Fibroblast of lung (primary cell): ENCODE measurements at places on chromosomes 4 and X.

DNA sequence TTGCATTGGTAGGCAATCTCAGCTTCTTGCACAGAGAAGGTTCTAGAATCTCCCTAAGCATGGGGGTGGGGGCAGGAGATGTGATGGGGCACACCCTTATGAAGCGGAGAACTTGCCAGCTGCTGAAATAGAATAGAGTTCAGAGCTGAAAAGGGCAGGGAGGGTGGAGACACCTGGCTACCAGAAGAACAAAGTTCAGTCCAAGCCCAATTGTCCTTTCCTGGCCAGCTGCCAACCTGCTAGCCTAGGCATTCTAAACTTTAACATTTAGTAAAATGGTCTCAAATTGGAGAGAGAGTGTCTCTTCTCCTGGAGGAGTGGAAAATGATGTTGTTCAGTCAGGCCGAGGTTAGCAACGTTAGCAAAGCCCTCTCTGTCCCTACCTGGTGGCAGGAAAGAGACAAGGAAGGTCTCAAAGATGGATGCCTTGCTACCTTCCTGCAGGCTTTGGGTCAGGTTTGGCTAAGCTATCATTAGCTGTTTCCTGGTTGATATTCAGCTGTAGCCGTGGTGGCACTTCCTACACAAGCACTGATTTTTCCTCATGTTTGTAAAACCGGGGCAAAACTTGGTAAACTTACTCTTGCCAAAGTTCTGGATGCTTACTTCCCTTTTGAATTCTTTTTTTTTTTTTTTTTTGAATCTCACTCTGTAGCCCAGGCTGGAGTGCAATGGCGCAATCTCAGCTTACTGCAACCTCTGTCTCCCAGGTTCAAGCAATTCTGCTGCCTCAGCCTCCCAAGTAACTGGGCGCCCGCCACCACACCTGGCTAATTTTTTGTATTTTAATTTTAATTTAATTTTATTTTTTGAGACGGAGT is 34.7 kb upstream of the NYX start:
- DNase-seq, result no peak

GRCh38 chr4:41262198-41262597 is 5.5 kb downstream of the UCHL1 start:
- DNase-seq, result no peak

GRCh38 chrX:9023293-9023692 is 10.6 kb downstream of the FAM9B start:
- DNase-seq, result no peak

- DNase-seq, result no peak
Measured at GRCh38 chrX:13933352-13933751, 96.3 kb downstream of the GEMIN8 start.

- DNase-seq, result no peak
Measured at GRCh38 chrX:5425119-5425518, 803.5 kb downstream of the NLGN4X start.

GRCh38 chrX:11632732-11633131 is 33.0 kb downstream of the ARHGAP6 start:
- no peak for DNase-seq

GRCh38 chrX:143632625-143633410 is 3.1 kb downstream of the SLITRK4 start:
- no peak for DNase-seq

DNA sequence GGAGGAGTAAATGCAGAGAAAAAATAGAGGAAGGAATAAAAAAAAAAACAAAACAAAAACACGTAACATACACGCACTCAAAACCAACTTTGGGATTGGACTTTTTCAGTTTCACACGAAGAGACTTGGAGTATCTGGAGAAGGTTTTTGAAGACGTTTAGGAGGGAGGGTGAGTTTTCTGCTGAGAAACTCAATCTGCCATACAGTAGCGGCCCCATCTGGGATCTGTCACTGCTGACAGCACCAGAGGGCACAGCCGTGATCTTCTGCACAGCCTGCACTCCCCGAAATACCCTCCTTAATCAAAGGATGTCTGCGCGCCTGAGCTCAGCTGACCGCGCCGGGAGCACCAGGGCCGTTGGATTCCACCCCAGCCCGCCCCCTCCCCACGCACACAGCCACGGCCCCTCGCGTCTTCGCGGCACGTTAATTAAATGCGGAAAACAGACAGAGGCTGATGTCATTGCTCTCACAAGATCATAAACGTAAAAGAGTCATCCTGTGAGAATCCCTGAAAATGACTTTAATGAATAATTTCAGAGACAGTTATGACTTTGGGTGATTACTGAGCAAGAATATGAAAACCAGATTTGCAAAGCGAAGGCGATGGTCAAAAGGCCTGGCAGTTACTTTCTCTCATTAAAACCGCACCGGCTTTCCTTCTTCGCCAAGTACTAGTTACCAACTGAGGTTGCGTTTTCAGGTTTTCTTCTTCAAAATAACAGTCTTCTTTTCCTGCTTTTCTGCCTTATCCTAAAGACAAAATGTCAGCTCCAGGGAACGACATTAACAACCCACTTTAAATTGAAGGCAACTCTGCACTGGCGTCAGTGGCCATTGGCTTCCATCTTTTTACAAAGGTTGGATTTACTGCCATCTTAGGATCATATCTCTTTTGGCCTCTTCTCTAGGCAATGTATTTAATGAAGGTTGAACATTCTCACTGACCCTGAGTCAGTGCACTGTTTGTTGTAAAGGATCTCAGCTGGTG is 10.6 kb downstream of the HAND2 start:
- no peak for DNase-seq

- no peak for DNase-seq
Measured at GRCh38 chr4:56082829-56083228, 134.1 kb downstream of the CEP135 start.

GRCh38 chr4:99811850-99812249 is 4.8 kb upstream of the DAPP1 start:
- DNase-seq, result peak; percentile 3
